ENCODE measurements at places on chromosomes 2 and 18. TPM values are rescaled to one million over a fixed set of nuclear protein-coding genes. Genes with fewer than 3 reads are reported as not detected.

Gene DSEL
- 4.9 TPM for total RNA-seq

Gene PJVK
- total RNA-seq = 0.84 TPM

DNA sequence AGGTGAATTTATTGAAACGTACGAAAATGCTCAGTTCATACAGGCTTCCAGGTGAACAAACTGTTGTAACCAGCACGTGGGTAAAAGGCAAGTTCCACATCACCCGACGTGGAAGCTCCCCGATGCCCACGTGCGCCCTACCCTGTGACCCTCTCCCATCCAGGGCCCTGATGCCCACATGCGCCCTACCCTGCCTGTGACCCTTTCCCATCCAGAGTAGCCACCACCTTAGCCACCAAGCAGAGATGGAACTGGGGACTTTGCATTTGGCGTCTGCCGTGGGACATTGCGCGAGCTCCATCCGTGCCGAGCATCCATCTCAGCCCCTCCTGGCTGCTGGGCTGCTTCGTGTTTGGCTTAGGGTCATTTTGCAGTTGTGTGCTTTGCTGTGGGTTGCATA, 37.5 kb downstream of the ANO7 start:
- DNase-seq = no peak

GRCh38 chr2:10700078-10700803, 10.5 kb upstream of the NOL10 start:
- DNase-seq = no peak

DNA sequence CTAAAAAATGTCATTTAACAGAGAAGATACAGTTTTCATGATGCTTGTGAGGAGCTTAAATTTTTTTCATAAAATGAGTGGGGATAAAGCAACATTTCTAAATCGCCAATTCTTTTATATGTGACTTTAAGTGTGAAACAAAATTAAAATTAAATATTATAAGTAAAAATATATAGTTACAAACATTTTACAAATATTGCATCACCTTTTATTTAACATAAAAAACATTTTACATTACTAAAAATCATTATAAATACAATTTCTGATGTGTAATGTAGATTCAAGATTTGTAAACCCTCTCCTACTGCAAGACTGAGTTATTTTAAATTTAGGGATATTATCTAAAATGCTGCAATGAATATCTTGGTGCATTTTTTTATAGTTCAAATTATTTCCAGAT, 44.4 kb upstream of the GATA6 start:
- DNase-seq = no peak

- DNase-seq = no peak
Observed at GRCh38 chr18:11040823-11041656, 108.3 kb downstream of the PIEZO2 start.

All from lower leg skin (tissue), 4 donors.